ENCODE measurements at places on chromosomes 3 and 15.

DNA sequence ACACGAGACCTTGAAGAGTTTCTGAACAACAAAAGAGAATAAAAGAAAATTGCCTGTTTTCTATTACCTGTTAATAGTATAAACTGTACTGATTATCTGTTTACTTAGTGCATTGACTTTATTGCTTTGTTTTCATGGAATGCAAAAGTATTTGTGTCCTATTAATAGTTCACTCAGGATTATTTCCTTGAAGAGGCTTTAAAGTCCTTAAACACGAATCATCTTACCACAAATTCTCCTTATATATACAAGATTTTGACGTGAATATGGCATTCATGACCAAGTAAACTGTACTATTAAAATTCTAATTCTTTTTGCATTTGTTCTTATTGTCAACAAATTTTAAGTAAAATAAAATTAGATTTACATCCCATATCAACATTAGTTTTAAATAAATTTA is 513.0 kb downstream of the NTRK3 start:
- DNase-seq: peak; percentile 67

- DNase-seq: peak; percentile 48
These were observed 316.3 kb downstream of the OXSM start for GRCh38 chr3:26106228-26106627.

GRCh38 chr3:98343647-98344507 is 9.8 kb upstream of the OR5K4 start:
- DNase-seq: peak; percentile 29

GRCh38 chr15:74630284-74631086 is 14.8 kb downstream of the CLK3 start:
- DNase-seq: no peak

DNA sequence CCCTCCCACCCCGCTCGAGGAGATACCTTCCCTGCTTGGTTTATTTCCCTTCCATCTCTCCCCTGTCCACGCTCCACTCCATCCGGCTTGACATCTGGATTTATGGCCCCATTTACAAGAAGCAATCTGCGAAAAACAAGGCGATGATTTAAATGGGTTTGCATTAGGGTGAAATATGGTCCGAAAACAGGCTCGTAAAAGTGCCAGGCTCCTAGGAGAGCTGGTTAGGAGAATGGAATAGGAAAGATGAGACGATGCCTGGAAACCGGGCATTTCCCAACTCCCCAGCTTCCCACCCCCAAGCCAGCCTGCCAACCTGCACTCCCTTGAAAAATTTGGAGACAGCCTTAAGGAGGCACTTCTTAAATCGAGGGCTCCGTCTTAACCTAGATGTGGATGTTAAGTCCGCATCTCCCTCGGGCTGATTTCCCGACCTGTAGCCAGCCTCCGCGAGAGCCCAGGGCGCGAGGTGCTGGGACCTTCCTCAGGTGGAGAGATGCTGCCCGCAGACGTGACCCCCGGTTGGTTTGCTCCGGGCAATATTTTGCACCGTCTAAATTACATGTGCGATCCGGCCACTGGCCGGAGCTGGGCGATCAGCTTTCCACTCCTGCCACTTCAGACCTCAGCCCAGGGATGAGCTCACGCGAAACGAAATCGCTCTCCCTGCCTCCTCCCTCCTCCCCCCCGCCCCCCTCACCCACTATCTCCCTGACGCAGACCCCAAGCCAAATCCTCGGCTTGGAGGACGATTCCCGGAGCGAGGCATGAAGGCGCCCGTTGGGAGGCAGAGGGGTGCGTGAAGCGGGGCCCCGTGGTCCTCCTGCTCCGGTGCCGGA is 1.3 kb downstream of the GRM7 start:
- no peak for DNase-seq

- DNase-seq: no peak
These were observed 179.3 kb upstream of the MME start for GRCh38 chr3:154900816-154901215.

All from fibroblast of skin of back (primary cell).